ENCODE measurements at places on chromosomes 4 and X.

DNA sequence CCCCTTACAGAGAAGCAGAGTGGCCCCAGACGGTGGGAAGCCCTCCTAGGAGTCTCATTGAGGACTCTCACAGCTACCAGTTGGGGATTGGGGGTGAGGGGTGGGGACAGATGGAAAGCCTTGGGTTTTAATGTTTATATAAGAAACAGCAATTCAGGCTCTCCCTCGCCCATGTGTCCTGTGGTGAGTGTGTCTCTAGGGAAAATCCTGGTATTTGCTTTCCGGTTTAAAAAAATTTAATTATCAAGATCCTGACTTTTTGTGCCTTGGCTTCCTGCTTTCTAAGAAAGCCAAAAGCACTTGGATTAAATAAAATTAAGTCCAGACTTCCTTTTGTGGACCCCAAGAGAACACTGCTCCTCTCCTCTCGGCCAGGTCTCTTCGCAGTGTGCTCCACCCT lies 93.8 kb downstream of the SOWAHB start:
- no peak for DNase-seq

- DNase-seq: no peak
Measured at GRCh38 chr4:152943672-152944071, 7.5 kb downstream of the FHDC1 start.

DNA sequence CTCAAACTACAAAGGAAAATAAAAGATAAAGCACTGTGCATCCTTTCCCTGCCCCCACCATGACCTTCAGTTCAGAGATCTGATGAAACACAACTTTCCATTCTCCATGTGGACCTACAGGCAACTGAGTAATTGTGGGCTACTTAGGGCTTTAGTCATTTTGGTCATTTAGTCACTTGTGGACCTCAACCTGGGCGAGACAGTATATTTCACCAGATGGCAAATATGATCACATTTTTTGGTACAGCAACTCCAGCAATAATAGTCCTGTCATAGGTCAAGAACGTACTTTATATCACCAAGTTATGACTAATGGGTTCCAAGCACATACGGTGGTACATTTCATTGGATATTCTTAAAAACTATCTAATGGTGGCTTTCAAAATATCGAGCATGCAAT lies 141.2 kb downstream of the PDGFC start:
- DNase-seq: no peak

DNA sequence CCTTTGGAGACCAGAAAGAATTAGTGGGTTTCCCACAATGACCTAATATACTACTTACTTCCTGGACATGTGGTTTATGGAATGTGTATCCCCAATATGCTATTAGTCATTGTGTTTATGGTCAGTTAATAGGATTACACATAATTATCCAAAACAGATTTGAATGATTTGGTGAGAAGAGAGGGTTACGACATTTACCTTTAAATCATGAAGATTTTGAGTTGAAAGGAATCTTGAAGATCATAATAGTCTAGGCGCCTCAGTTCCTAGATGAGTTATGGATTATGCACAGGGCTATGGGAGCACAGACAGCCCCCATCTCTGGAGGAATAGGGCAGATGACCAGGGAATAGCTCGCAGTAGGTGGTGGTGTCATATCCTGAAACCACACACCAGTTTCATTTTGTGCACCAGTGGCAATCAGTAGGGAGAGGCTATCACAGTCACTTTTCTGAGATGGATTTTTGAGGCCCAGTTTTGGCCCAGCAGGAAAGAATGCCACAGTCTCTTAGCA lies 61.3 kb downstream of the SEPTIN11 start:
- no peak for DNase-seq

GRCh38 chr4:176675810-176676209 lies 116.9 kb downstream of the VEGFC start:
- DNase-seq: no peak

All from DMS153 (cell line).